ENCODE measurements at places on chromosomes 2 and 18.

DNA sequence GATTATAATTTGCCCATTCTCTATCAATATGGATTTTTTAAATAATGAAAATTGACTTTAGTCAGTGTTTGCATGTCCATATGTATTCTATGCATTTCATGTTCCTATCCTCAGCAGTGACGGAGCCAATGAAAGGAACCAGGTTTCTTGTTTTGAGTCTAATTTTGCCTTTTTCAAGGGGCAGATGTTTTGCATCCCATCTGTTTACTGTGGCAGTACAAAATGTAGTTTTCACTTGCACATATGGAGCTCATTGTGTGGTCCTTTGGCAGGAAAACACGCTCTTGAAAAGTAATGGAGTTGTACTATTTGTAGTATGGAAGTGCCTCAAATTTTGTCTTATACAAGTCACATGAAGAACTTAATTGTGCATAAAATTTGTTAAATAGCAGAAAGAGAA lies 127.8 kb downstream of the AGPS start:
- no peak for DNase-seq
- H3K4me1 ChIP-seq, result no peaks in the 10 kb centered on the region
- H3K36me3 ChIP-seq, result peaks cover 9% of the 10 kb centered on the region
- no peak overlapping the region for H3K27ac ChIP-seq

- H3K4me1 ChIP-seq, result peaks cover 9% of the 10 kb centered on the region
- no peaks in the 10 kb centered on the region for H3K27me3 ChIP-seq
- DNase-seq, result no peak
- H3K36me3 ChIP-seq, result no peaks in the 10 kb centered on the region
- no peak overlapping the region for H3K27ac ChIP-seq
- no peak overlapping the region for H3K4me3 ChIP-seq
Measured at GRCh38 chr2:55721596-55722215, 28.1 kb upstream of the PNPT1 start.

- no peaks in the 10 kb centered on the region for H3K27me3 ChIP-seq
- H3K4me1 ChIP-seq, result peaks cover 5% of the 10 kb centered on the region
- no peak overlapping the region for H3K4me3 ChIP-seq
- no peak overlapping the region for H3K27ac ChIP-seq
Measured at GRCh38 chr2:158837645-158838044, 42.5 kb downstream of the DAPL1 start.

DNA sequence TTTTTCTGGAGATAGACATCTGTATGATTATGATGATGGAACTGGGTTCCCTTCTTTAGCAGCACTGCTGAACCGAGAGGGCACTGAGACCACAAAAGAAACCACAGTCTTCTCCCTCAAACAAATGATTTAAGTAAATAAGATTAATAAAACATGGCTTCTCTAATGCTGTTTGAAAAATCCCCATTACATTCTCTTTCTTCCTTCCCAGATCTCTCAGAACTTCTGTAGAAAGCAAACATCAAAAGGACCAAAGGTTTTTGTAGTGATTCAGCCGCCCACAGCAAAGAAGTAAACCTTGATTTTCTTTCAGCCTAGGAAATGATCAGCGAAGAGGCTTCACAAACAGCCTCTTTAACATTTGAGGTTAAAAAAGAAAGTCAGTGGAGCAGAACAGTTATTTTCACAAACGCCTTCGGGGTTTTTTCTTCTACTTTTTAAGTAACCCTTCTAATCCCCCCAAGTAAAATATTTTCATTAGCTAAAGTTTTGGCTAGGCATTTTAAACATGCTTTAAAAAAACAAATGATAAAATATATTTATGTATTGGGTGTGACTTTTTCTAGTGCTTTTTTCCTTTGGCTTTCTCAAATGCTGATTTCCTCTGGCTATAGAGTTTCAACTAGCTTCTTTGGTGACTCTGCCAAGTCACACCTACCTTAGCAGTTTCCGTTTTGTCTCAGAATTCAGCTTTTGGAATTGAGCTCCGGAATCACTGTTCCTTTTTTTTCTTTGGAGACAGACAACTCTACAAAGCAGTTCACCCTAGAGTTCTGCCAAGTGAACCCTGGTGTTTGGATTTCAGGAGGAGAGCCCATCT lies 89.6 kb downstream of the UPP2 start:
- peaks cover 5% of the 10 kb centered on the region for H3K4me1 ChIP-seq
- no peak overlapping the region for H3K27ac ChIP-seq
- H3K36me3 ChIP-seq, result no peaks in the 10 kb centered on the region
- peaks cover 20% of the 10 kb centered on the region for H3K27me3 ChIP-seq

GRCh38 chr2:68714866-68715265 lies 19.7 kb upstream of the ARHGAP25 start:
- DNase-seq, result no peak
- no peaks in the 10 kb centered on the region for H3K4me1 ChIP-seq
- H3K27ac ChIP-seq, result no peak overlapping the region

GRCh38 chr18:55544014-55544413 lies 44.0 kb downstream of the TCF4 start:
- no peaks in the 10 kb centered on the region for H3K27me3 ChIP-seq
- no peak for DNase-seq
- H3K4me3 ChIP-seq, result no peak overlapping the region
- peaks cover 15% of the 10 kb centered on the region for H3K4me1 ChIP-seq
- H3K36me3 ChIP-seq, result no peaks in the 10 kb centered on the region
- no peak overlapping the region for H3K27ac ChIP-seq

- no peaks in the 10 kb centered on the region for H3K36me3 ChIP-seq
- H3K27me3 ChIP-seq, result no peaks in the 10 kb centered on the region
- no peak for DNase-seq
- peaks cover 1% of the 10 kb centered on the region for H3K4me1 ChIP-seq
- no peak overlapping the region for H3K27ac ChIP-seq
- H3K4me3 ChIP-seq, result no peak overlapping the region
Measured at GRCh38 chr2:53312721-53313120, 454.9 kb upstream of the CHAC2 start.

DNA sequence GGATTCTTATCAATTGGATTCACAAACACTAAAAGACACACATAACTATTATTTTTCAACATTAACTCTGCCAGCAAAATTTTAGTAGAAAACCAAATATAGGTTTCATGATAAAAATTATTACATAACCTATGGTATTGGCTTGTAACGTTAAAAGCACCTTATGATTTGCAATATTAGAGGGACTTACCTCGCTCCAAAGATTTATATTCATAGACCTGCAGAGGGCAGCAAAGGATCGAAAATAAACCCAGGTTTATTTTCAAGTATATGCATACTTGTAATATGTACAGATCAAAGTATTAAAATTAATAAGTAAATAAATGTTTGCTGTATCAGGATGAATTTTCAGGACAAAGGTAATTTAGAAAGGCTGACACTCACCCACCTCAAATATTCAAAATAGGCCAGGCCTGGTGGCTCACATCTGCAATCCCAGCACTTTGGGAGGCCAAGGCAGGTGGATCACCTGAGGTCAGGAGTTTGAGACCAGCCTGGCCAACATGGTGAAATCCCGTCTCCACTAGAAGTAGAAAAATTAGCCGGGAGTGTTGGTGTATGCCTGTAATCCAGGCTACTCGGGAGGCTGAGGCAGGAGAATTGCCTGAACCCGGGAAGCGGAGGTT lies 45.3 kb downstream of the LRPPRC start:
- peaks cover 14% of the 10 kb centered on the region for H3K4me1 ChIP-seq
- peaks cover 9% of the 10 kb centered on the region for H3K27me3 ChIP-seq
- H3K36me3 ChIP-seq, result peaks cover 51% of the 10 kb centered on the region
